ENCODE measurements at places on chromosomes 7 and 10.

DNA sequence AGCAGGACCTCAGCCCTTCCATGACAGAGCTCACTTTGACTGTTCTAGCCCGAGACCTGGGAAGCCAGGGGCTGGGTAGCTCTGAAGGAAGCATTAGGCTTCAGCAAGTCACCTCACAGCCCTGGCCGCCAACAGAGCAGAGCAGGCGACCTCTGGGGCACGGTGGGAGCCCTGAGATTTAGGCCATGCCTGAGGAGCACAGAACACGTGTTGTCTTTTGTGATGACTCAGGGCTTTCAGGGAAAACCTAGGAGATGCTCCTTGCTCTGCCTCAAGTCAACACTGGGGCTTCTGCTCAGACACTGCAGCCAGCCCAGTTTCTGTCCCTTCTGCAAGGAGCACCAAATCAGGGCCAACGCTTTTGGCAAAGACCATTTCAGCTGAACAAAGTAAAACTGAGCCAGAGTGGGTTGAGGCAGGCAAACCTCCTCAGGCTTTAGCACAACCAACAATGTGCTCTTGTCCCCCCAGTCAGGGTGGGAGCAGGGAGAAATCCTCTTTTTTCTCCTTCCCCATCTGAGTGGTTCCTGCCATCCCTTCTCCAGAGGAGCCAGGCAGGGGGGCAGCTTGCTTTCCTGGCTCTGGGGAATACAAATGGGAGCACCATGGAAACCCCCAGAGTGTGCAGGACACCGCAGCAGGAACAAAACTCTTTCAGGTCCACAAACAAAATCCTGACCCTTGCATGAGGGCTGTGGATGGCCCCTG lies 14.4 kb downstream of the CAMK2G start:
- DNase-seq = no peak

DNA sequence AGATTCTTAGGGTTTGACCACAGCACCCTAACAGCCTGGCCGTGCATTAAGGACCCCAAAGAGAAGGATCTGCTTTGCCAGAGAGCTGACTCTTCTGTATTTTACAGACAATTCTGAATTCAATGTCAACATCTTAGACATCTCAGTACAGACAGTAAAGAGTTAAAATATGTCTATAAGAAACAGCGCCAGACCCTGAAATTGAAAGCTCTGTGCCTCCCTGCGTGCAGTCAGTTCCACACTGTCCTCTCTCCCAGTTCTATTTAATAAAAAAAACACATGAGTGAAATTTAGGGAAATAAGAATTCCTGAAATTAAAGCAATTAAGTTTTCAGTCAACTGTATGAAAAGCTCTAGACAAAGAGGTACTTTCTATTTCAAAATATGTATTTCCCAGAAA lies 45.1 kb downstream of the MET start:
- DNase-seq = no peak

GRCh38 chr7:108711611-108712010 lies 141.9 kb downstream of the DNAJB9 start:
- no peak for DNase-seq

GRCh38 chr10:101672536-101672935 lies 22.4 kb downstream of the FBXW4 start:
- DNase-seq = no peak

GRCh38 chr10:97140902-97141745 lies 44.6 kb downstream of the SLIT1 start:
- DNase-seq = no peak

- no peak for DNase-seq
These were observed 123.9 kb downstream of the ADAM12 start for GRCh38 chr10:126264102-126265018.

GRCh38 chr7:124566583-124566982 lies 199.0 kb downstream of the GPR37 start:
- no peak for DNase-seq

DNA sequence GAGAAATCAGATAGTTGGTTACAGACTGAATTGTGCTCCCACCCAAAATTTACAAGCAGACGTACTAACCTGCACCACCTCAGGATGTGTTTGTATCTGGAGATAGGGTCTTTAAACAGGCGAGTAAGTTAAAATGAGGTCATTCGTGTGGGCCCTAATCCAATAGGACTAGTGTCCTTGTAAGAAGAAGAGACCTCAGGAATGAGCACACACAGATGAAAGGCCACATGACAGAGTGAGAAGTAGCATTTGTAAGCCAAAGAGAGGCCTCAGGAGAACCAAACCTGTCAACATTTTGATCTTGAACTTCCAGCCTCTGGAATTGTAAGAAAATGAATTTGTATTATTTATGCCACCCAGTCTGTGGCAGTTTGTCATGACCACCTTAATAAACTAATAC lies 149.5 kb upstream of the VWC2 start:
- no peak for DNase-seq

DNA sequence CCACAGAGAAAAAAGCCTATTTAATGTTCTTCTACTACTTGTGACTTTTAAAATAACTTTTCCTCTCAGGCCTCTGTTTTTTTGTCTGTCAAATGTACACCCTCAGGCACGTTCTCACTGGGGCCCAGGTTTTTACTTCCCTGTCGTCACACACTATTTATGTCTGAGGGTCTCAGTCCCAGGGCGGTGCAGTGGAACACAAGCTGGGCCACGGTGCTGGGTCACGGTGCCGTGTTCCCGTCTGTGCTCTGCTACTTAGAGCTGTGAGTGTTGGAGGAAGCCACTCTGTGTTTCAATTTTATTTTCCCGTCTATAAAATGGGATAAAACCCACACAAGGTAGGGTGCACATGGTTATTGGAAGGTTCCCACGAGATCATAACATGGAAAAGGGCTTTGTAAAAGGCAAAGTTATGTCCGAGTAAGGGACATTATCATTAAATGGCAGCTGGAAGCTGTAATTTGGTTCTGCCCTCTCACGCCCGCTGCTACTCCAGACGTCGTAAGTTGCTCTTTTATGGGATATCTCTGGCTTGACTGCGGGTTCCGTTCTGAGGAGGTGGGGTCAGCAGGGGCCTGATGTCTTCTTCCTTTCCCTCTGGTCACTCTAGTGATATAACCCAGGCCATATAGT lies 25.2 kb downstream of the ZNF775 start:
- no peak for DNase-seq

GRCh38 chr7:152522571-152523067 lies 86.8 kb upstream of the KMT2C start:
- DNase-seq = no peak

- no peak for DNase-seq
These were observed 134.4 kb upstream of the LYZL2 start for GRCh38 chr10:30763918-30764317.

DNA sequence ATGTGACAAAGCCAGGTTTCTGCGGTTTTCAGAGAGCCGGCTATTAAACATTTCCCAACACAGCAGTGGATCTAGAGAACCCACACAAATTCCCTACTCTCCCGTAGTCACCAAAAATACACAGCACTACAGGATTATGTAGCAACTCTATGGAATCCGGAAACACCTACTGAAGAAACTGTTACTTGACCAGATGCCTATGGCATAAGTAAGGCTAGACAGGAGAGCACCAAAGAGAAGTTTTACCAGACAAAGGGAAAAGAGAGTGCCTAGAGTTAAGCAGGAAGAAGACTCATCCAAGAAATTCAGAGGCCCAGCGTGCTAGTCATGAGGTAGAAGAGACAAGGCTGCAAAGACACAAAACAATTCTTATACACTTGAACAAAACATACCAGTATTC lies 321.1 kb downstream of the PARD3 start:
- no peak for DNase-seq

DNA sequence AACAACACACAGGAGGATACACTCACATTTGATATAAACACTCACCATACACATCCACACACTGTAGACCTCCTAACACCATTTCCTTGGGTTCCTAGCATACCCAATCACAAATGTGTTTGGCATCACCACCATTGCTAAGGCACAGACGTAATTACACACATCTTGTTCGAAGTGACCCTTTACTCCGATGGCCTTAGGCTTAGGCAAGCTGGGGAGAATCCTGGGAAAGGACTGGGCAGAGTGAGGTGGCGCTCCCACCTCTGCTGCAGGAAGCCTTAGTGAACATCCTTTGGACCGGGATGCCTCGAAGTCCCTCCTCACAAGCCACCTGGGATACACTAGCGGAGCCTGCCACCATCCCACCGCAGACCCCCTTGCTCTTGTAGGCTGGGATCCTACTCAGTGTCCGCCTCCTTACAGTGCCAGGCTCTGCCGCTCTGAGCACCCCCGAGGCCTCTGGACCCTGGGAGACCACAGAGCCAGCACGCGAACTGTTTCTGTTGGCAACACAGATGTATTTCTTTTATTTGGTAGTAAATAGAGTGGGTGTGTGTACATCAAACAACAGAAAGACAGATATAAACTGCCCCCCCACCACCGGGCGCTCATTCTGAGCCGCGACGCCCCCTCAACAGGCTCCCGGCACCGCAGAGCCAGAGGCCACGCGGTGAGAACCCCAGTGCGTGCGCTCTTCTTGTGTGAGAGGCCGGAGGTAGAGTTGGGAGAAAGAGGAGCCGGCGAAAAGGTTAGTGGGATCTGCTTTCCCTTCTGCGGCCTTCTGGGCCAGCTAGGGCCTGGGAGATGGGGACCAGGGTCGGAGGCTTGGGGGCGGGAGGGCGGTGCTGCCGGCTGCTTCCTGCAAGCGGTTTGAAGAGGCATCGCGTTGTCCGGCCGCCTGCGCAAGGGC lies 5.9 kb upstream of the HMX2 start:
- no peak for DNase-seq

- no peak for DNase-seq
These were observed 297.4 kb upstream of the NEBL start for GRCh38 chr10:21194510-21194993.

DNA sequence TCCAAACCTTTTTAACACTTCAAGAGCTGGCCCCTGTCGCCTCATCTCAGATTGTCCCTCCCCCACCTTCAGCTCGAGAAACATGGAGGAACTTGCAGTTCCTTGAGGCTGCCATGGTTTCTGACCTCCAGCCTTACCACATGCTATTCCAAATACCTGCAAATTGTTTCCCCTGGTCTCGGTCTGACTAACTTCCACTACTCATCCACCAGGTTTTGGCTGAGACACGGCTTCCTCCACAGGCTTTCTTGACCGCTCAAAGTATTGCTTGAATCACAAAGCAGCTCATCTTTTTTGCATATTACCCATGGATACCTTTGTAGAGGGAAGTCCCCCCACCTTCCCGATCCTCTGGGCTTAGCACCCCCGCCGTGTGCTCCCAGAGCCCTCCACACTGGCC lies 5.2 kb upstream of the SAMD8 start:
- no peak for DNase-seq

All from T-helper 9 cell (primary cell).